ENCODE measurements at places on chromosomes 2 and 18. TPM values are rescaled to one million over a fixed set of nuclear protein-coding genes. Genes with fewer than 3 reads are reported as not detected.

Gene ACTR3
- total RNA-seq: 154 TPM

DNA sequence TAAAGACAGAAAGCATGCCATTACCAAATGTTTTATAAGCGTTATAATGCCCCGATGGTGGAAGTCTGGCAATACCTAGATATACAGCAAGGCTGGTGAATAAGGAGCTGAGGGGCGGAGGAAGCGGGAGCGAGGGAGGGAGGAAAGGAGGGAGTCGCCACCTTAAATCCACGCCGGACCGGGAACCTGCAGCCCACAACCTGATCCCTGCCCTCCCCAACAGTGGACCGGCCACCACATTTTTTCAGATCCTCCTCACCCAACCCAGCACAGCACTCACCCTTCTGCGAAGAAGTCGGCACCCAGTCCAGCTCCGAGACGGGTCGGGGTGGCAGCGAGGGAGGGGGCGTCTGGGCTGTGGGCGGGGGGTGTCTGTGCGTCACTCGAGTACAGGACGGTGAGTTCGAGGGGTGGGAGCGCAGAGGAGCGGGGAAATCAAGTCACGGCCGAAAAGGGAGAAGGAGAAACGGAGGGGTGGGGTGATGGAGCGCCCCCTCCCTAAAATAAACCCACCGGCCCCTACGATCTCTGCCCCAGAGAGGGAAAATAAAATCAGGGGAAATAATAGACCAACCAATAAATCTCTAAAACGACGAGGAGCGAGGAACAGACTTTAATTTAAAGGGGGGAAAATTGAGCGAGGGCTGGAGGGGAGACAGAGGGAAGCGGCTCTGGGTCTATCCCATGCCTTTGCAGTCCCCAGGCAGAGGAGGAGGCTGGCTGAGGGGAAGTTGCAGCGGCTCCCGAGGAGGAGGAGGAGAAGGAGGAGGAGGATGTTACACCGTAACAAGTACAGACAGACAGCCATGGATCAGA, 96.5 kb upstream of the SERTAD2 start:
- peak; percentile 68 for DNase-seq

GRCh38 chr2:227728035-227728434, at the start of gene SCYGR7:
SCYGR7 (plus strand) TSS chr2:227728335; CDS start chr2:227728335, 0 bp downstream.
- DNase-seq: no peak

Gene LIMS4
- 1.3 TPM for total RNA-seq

DNA sequence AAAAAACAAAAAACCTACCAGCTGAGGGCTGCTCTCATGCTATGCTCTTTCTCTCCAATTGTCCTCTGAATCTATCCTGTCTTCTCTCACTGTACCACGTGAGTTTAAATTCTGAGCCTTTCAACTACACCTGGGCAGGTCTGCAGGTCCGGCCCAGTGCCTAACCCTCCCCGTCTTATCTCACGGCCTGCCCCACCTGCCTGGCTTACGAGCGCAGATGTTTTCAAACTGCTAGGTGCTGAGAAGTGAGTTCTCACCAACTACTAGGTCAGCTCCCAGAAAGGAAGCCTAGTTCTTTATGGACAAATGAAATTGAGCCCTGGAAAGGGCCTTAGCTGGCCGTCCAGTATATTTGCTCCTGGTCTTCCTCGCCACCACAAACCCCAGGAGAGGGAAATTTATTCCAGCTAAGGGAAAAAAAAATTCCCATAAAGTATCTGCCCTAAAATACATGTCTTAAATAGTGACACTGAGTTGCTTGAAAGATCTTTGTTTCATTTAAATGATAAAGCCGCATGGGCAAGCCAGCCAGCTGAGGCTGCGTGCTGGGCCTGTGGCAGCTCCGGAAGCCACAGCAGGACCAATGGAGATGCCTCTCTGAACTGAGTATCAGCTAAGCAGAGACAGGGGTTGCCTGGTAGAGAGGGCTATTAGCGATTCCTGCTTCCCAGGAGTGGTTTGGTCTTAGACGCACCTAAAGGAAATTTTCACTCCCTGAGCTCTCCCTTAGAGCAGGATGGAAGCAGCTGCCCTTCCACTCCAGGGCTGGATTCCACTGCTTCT, 92.5 kb upstream of the NCK2 start:
- no peak for DNase-seq

DNA sequence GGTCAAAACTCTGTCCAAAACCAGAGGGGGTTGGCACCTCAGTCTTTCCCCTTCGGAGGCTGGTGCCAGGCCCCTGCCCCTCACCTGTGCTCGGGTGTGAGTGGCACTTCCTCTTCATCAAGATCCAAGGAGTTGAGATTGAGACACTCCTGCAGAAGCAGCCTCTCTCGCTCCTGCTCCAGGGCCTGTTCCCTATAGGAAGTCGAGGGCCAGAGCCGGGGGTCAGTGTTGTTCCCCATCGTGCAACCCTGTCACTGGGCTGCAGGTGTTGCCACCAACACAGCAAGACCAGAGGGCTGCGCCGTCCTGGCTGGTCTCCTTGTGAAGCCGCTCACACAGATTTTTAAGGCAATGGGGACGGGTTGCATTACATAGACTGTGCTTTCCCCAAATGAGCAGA, 18.9 kb downstream of the FAM178B start:
- no peak for DNase-seq

DNA sequence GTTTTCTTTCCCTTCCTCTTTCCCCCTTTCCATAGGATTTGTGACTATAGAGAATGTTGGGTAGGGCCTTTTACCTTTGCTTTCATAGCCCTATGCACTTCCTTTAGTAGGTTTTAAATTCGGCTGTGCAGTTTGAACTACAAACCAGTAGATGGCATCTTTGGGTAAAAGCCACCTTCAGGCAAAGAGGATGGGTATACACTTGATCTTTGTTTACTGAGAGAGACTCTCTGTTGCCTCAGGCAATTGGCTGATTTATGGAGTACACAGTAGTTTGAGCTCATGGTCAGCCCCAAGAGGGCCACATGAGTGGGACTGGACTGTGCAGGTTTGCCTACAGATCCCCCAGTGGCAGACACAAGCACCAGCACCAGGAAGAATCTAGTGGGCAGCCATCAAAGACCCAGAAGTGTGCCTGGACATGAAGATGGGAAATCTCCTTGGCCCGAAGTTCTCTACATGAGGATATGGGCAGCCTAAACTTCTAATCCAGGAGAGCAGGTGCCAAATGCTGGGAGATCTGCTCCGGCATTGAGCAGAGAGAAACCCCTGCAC, 1304.3 kb upstream of the DDX18 start:
- no peak for DNase-seq

Gene ZNF407
- total RNA-seq: 13.9 TPM

GRCh38 chr2:39995005-39995737, 216.1 kb upstream of the THUMPD2 start:
- no peak for DNase-seq

Gene HOXD12
- 0.27 TPM for total RNA-seq

Gene TSGA10
- 7.0 TPM for total RNA-seq

GRCh38 chr2:185628985-185629384, 109.6 kb upstream of the FSIP2 start:
- DNase-seq: no peak

GRCh38 chr2:132009177-132009873, 152.4 kb downstream of the ANKRD30BL start:
- no peak for DNase-seq

DNA sequence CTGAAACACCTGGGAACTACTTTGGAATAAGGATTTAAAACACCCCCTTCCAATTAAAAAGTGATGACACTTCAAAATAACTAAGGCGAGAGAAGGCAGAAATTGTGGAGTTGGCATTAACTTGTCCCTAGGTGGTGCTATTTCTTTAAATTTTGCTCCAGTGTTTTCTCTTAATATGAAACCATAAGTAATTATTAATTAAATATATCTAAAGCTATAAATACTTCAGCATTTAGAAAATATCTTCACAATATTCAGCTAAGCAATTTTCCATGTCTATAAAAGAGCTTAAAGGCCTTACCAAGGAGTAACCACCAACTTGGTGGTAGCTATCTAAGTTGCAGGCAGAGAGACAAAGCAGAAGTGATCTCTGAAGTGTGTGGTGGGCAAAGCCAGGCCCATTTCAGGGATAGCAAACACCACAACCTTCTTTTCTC, 186.8 kb upstream of the PGAP1 start:
- no peak for DNase-seq

GRCh38 chr2:85743304-85743978, 10.3 kb upstream of the ATOH8 start:
- peak; percentile 84 for DNase-seq

All from lower leg skin (tissue), 4 donors.